ENCODE measurements at places on chromosomes 16 and 17. TPM values are rescaled to one million over a fixed set of nuclear protein-coding genes. Genes with fewer than 3 reads are reported as not detected.

The KDM8 gene
- 2.9 TPM for polyA plus RNA-seq

The SPATA2L gene
- 1.8 TPM for polyA plus RNA-seq

The CREBBP gene
- polyA plus RNA-seq, result 6.1 TPM

The KCNJ16 gene
- not detected for polyA plus RNA-seq

The KRTAP4-1 gene
- not detected for polyA plus RNA-seq

The MYCBPAP gene
- polyA plus RNA-seq, result 0.16 TPM

The KRT28 gene
- polyA plus RNA-seq, result not detected

The SLC4A1 gene
- not detected for polyA plus RNA-seq

The ASPA gene
- 1.3 TPM for polyA plus RNA-seq

The SCGB1C2 gene
- polyA plus RNA-seq, result not detected

The ACSM2A gene
- not detected for polyA plus RNA-seq

The DUS1L gene
- 24.6 TPM for polyA plus RNA-seq

The LRRC37A2 gene
- polyA plus RNA-seq, result 3.5 TPM

Data from fibroblast of lung (primary cell).